ENCODE measurements at places on chromosomes 12 and 14.

DNA sequence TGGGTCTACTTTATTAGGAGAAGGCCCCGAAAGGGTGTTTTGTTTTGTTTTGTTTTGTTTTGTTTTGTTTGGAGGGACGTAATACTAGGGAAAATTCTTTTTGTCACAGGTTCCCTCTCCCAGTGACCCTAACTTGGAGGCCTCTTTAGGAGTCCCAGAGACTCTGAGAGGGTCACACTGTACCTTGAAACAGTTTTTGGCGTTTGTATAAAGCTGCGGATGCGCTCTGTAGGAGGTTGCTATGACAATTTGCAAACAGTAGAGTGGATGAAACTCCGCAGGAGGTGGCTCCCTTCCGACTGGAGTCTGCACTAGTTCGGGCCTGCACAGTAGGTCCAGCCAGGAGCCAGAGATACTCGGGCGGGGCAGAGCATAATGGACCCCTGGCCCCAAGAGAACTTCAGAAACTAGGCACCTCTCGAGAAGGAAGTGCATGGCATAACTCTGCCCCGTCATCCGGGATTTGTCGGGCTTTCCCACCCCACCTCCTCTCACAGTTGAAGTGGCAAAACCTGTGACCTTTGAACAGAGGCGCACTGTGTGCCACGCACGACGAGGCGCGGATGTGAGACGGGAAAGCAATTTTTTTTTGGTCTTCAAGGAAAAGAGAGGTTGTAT, 1.3 kb upstream of the DYRK2 start:
- no peak for DNase-seq

GRCh38 chr12:53201177-53201541, 5.9 kb downstream of the ITGB7 start:
- no peak for DNase-seq

- DNase-seq: no peak
Observed at GRCh38 chr12:52667931-52668330, 12.3 kb downstream of the KRT1 start.

DNA sequence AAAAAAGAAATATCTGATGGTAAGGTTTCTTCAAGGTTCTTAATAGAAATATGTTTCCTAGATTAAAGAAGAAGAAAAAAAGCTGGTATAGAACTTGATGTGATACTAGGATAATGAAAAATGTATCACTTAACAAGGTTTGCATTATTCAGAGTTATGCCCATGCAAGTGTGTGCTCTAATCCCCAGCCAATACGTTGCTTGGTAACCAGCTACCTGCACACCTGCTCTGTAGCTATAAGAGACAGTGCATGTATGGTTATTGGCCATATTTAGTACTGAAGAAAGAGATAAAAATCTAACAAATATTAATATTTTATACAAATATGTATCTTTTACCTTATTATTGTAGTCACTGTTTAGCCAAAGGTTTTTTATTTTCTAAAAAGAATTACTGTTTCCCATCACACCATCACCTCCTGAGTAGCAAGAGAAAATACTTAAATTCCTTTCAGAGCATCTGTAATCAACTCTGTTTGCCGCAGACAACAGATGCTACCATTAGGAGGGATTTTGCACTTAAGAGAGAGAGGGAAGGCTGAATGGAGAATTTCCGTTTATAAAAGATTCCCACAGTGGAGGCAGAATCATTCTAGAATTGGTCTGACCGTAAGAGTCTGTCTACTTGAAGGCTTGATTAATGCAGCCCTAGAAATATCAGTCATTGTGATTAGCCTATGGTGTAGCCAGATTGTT, 115.6 kb downstream of the NEDD1 start:
- peak; percentile 56 for DNase-seq

GRCh38 chr12:5140190-5140589, 96.5 kb downstream of the KCNA5 start:
- DNase-seq: no peak

GRCh38 chr14:36226164-36226563, 49.6 kb upstream of the PTCSC3 start:
- DNase-seq: no peak

DNA sequence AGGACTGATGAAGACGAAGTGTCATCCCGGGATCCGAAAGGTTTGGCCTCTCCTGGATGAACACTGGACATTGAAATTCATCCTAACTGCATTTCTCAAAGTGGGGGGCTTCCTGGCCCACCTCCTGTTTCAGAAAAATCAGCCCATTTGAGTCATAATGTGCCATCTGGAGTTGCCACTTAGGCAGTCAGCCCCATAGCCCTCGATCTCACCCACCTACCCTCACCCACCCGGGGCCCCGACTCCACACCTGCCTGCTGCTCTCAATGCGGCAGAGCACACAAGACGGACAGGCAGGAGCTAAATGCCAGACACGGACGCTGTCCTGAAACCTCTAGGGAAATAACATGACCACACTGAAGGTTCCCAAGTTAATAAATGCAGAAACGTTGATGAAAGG, 12.6 kb downstream of the DLK1 start:
- DNase-seq: no peak

GRCh38 chr12:115697340-115697739, 580.2 kb downstream of the MED13L start:
- DNase-seq: peak; percentile 96

- no peak for DNase-seq
Observed at GRCh38 chr14:98742001-98742400, 530.0 kb downstream of the BCL11B start.

- no peak for DNase-seq
Observed at GRCh38 chr14:81567302-81567701, 33.6 kb upstream of the SEL1L start.

DNA sequence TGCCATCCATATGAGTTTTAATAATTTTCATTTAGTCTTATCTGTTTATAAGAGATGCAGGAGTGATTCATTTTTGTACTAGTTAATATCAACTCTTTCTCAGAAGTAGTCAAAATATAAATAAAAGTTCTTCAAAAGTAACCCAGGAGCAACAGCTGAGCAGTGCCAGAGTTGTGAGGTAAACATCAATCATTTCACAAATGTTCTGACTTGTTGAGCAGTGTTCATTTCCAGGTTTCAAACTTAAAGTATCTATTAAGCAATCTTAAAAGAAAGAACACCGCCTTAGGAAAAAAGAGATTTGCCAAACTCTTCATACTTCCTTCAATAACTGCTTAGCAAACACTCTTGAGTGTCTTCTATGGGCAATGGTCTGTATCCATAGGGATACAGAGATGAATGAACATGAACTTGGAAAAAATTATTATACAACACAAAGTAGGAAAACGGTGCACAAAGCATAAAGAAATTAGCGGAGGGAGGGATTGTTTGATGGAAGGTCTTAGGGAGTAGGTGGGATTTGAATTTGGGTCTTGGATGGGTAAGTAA, 41.9 kb upstream of the POC1B start:
- no peak for DNase-seq

GRCh38 chr12:70449074-70449752, 83.1 kb downstream of the KCNMB4 start:
- no peak for DNase-seq

DNA sequence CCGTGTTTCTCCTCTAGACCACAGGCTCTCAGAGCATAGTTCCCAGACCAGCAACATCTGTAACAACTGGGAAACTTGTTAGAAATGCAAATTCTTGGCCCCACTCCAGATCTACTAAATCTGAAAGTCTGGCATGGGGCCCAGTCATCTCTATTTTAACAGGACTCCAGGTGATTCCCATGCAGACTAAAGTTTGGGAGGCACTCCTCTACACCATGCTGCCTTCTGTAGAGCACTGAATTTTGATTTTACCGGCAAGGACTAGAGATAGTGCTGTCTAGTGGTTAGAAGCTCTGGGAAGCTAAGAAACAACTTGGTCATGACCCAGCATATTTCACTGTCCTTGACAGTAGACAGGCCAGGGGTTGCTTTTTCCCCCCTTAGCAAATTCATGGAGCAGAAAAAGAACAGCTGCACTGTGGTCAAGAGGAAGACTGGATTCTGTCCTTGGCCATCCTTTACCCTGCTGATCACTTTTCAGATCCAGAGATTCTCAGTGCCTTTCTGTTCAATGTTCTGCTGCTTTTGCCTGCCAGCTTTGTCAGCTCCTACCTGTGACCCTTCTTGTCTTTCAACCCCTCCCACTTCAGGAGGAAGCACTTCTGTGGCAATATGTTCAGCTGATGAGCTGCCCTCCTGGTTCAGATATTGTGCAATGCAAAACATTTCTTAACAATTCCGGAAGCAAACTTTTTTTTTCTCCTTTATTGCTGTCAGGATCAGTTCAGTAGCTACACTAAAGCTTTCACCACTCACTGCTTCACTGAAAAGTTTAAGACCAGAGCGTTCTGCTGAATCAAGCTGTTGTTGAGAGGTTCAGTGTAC, 133.8 kb upstream of the NUDT4 start:
- no peak for DNase-seq

GRCh38 chr12:51631591-51631990, 40.6 kb downstream of the SCN8A start:
- DNase-seq: no peak

GRCh38 chr12:29783773-29784666, at the start of gene TMTC1:
TMTC1 (minus strand) TSS chr12:29783942; CDS start chr12:29783751, 191 bp downstream.
- DNase-seq: no peak

GRCh38 chr12:8572507-8572906, 31.8 kb upstream of the CLEC4E start:
- no peak for DNase-seq

GRCh38 chr12:4275016-4275869, 1.7 kb downstream of the CCND2 start:
- DNase-seq: no peak

- DNase-seq: no peak
Observed at GRCh38 chr12:124779161-124780141, 84.2 kb downstream of the SCARB1 start.

GRCh38 chr12:79408689-79409088, 282.1 kb downstream of the PAWR start:
- no peak for DNase-seq

DNA sequence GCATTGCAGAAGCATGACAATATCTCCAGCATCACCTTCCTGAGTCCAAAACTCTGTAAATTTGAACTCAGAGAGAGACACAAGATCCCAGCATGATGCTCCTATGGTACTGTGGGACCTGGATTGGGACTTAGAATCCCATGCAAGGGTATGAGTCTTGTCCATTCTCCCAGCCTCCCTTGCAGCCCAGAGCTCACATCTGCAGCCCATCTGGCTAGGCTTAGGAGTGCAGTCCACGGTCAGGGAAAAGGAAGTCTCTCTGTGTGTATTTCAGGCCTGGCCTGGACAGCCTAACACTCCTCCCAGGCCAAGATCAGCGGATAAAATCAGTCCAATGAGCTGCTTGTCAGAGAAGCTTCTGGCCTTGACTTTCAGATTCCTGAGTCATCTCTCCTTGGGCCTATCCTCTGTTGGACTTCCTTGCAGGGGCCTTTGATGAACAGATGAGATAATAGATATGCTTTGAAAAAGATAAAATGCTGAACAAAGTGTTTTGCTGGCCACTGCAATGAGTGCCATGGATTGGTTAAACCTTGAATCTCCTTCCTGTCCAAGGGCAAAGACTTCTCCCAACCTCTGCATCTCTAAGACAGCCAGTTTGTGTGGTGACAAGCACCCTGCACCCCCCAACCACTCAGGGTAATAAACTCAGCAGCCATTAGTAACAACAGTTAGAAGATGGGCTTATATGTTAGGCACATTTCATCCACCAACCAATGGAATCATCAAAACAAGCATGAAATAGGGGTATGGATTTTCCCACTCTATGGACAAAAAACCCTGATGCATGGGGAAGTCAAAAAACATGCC, 412.8 kb upstream of the TBX3 start:
- no peak for DNase-seq

GRCh38 chr12:103930787-103931735, 851 bp downstream of the HSP90B1 start:
- no peak for DNase-seq

DNA sequence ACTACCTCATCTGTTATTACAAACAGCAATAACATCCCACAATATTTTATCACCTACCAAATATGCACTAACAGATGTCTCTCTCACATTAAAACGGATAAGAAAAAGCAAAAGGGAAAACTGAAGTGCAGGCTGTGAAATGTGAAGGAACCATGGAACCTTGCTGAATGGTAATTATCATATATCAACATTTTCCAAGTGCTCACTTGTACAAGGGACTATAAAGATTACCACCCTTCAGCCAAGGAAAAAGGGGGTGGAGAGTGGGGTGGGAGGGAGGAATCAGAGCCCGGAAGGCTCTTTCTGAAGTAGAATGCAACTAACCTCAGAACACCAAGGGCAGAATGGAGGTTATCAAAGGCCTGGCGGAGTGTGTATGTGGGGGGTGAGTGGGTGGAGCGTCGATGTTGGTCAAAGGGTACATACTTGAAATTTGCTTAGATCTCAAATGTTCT, 1.2 kb downstream of the SNX6 start:
- no peak for DNase-seq

DNA sequence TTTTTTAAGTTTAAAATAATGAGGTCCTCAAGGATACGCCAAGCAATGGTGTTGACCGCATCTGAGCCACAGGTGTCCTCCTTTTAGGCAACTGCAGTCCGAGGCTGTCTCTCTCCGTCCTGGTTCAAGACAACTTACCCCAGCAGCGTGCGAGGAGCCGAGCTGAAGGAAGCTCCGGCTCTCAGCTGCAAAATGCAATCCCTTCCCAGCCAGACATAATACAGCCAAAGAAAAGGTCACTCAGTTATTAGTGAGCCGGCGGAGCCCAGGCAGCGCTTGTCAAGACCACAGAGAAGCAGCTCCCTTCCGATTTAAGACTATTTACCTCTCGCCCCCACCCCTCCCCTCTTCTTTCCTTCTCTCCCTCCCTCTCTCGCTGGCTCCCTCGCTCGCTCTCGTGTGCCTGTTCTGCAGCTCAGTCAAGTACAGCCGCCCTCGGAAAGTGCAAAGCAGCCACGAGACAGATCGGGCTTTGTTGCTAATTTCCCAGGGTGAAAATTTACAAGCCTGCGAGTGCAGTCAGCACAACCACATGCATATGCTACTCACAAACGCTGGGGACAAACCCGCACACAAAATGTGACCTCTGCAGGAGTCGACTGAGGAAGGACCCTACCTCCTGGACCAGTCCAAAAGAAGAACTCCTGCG, 363 bp upstream of the LMO3 start:
- DNase-seq: peak; percentile 25

Data from NCI-H187 (cell line).